Activated T-helper 1 cell treated with anti-CD3 and anti-CD28 coated beads, Interleukin-12 subunit alpha, Interleukin-12 subunit beta, Interleukin-2, Interleukin-4 antibody, amounts not matched to agents 30 ng/mL and 10 ng/mL and 1 ng/mL, durations not matched to agents 14 hours and 24 hours and 36 hours (primary cell): ENCODE measurements at places on chromosomes 16 and 17.

- no peak for DNase-seq
These were observed 43.3 kb upstream of the CMIP start for GRCh38 chr16:81401035-81401950.

- DNase-seq: no peak
These were observed 13.0 kb downstream of the TOB1 start for GRCh38 chr17:50853015-50853615.

GRCh38 chr17:8021565-8022359, 17.1 kb upstream of the ALOX15B start:
- DNase-seq: no peak

- no peak for DNase-seq
These were observed 888 bp downstream of the CDH1 start for GRCh38 chr16:68737730-68738629.

GRCh38 chr17:50424246-50424995, 1.6 kb upstream of the ACSF2 start:
- DNase-seq: no peak
